ENCODE measurements at places on chromosomes 2 and 18.

DNA sequence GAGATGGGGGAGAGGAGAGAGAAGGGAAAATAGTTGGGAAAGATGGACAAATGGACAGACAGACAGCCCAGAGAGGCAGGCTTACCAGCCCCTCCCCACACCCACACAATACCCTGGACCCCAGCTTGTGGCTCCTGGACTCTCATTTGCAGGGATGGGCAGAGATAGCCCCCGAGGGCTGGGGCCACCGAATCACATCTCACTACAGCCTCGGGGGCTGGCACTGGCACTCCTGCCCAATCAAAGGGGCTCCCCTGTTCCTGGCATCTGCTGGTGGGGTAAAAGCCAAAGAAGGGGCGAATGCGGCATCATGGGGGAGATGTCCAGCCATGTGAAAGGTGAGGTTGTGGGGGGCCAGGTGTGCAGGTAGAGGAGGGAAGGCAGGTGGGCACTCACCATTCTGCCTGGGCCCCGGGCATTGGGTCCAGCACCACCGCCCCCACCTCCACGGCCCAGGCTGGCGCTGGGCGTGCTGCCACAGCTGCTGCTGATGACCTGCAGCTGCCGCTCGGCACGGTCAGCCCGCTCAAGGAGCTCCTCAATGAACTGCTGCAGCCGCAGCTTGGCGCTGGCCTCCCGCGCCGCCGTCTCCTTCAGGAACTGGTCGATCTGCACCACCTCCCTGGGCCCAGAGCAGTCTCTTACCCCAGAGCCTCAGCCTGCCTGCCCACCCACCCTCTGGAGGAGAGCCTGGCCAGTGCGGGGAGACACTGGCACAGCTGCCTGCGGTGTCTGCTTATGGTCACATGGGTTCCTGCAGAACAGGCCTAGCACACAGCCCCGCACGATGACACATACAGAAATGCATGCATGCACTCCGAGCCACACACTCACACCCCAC lies 18.0 kb downstream of the FBXO41 start:
- no peak overlapping the region for H3K27ac ChIP-seq
- H3K4me3 ChIP-seq: no peak overlapping the region
- ATAC-seq: no peak
- H3K36me3 ChIP-seq: peaks cover 33% of the 10 kb centered on the region

DNA sequence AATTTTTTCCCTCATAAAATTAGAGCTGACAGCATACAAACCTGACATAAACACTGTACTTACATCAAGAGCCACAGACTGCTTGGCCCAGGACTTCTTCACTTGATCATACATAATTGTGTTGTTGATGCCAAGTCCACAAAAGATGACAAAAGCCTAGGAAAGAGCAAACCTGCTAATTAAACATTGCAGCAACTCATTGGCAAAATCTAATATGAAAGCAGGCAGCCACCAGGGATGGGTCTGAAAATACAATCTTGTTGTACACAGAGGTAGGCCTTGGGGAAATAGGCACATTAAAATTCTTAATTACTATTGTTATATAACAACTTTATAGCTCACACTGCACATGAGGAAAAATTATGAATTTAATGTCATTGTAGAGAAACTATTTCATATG lies 255.8 kb downstream of the PDE11A start:
- no peak overlapping the region for H3K27ac ChIP-seq
- ATAC-seq: no peak
- no peaks in the 10 kb centered on the region for H3K4me1 ChIP-seq
- no peaks in the 10 kb centered on the region for H3K36me3 ChIP-seq
- peaks cover 6% of the 10 kb centered on the region for H3K27me3 ChIP-seq

DNA sequence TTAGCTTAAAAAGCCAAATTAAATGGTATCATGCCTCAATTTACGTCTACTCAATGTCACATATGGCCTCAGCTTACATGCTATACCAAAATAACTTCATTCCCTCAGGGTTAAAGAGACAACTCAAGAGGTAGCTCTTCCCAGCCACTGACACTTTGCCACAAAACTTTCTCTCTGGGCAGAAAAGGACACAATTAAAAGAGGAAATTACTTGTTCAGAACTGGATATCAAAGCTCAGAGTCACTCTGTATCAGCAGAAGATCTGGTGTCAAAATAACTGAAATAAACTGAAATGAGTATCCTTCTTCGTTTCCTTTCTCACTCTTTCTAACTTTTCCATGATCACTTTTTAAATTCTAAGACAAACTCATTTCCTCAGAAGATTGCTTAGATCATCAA lies 108.7 kb downstream of the ZNF521 start:
- peaks cover 4% of the 10 kb centered on the region for H3K27me3 ChIP-seq
- H3K27ac ChIP-seq: no peak overlapping the region
- H3K36me3 ChIP-seq: no peaks in the 10 kb centered on the region
- H3K4me3 ChIP-seq: no peak overlapping the region
- ATAC-seq: no peak
- no peaks in the 10 kb centered on the region for H3K4me1 ChIP-seq

- H3K27ac ChIP-seq: no peak overlapping the region
- H3K36me3 ChIP-seq: no peaks in the 10 kb centered on the region
- ATAC-seq: no peak
- H3K4me1 ChIP-seq: no peaks in the 10 kb centered on the region
Measured at GRCh38 chr2:16032282-16033031, 92.1 kb downstream of the MYCN start.

GRCh38 chr2:172574965-172575364 lies 19.1 kb downstream of the PDK1 start:
- peaks cover 15% of the 10 kb centered on the region for H3K4me1 ChIP-seq
- no peak overlapping the region for H3K4me3 ChIP-seq
- H3K27ac ChIP-seq: no peak overlapping the region
- no peak for ATAC-seq

- ATAC-seq: no peak
- no peaks in the 10 kb centered on the region for H3K4me1 ChIP-seq
Measured at GRCh38 chr2:61952288-61952687, 46.8 kb downstream of the COMMD1 start.

DNA sequence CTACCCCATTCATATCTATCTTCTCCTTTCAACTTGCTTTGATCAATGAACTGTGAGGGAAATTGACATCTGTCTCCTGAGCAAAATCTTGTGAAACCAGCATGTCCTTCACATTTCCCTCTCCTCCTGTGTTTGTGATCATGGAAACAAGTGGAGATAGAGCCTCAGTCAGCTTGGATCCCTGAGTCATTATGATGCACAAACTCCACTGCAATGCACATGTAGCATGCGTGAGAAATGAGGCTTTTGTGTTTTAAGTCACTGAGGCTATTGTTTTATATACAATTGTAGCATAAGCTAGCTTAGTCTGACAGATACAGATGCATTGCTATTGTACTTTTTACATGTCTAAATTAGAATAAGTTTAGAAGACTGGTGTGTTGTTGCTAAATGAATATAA lies 85.2 kb upstream of the HNMT start:
- no peak for ATAC-seq
- no peak overlapping the region for H3K4me3 ChIP-seq
- peaks cover 4% of the 10 kb centered on the region for H3K27me3 ChIP-seq
- no peaks in the 10 kb centered on the region for H3K36me3 ChIP-seq

DNA sequence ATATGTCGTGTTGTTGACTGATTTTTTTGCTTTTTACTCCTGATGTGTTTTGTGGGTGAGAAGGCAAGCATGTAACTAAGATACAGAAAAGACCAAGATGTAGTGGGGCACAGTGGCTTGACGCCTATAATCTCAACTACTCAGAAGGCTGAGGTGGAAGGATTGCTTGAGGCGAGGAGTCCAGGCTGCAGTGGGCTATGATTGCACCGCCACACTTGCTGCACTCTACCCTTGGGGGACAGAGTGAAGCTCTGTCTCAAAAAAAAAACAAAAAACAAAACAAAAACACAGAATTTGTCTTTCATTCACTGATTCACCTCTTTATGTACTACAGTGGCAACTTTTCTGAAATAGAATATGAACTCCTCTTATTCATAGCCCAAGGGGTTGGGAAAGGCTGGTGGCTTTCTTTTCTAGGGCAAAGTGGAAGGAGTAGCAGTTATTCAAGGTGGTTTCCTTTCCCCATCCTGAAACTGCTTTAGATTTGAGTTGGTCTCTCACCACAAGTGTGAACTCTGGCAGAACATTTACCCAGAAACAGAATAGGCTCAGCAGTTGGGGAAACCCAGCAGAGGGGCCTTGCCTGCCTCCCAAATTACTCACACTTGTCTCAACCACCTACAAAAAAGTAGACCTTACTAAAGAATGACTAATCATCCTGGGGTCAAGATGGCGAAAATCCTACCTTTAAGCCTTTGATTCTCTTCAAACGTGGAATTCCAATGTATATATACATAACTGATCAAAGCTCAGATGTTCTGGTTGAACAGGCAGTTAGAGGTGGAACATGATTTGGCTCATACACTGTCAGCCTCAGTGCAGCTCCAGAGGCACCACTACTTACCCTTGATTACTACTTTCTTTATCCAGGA lies 6.5 kb downstream of the TANK start:
- H3K4me1 ChIP-seq: peaks cover 66% of the 10 kb centered on the region
- H3K27me3 ChIP-seq: no peaks in the 10 kb centered on the region
- H3K4me3 ChIP-seq: peak overlapping the region; percentile 82
- peak overlapping the region; percentile 93 for H3K27ac ChIP-seq
- ATAC-seq: peak; percentile 92
- peaks cover 83% of the 10 kb centered on the region for H3K36me3 ChIP-seq

GRCh38 chr2:1277634-1278033 lies 135.6 kb upstream of the TPO start:
- no peak for ATAC-seq
- no peaks in the 10 kb centered on the region for H3K4me1 ChIP-seq
- H3K27ac ChIP-seq: no peak overlapping the region
- no peaks in the 10 kb centered on the region for H3K36me3 ChIP-seq
- no peaks in the 10 kb centered on the region for H3K27me3 ChIP-seq
- no peak overlapping the region for H3K4me3 ChIP-seq

- no peaks in the 10 kb centered on the region for H3K36me3 ChIP-seq
- no peak overlapping the region for H3K4me3 ChIP-seq
- H3K27me3 ChIP-seq: no peaks in the 10 kb centered on the region
Measured at GRCh38 chr2:189096769-189097447, 82.7 kb downstream of the COL5A2 start.

DNA sequence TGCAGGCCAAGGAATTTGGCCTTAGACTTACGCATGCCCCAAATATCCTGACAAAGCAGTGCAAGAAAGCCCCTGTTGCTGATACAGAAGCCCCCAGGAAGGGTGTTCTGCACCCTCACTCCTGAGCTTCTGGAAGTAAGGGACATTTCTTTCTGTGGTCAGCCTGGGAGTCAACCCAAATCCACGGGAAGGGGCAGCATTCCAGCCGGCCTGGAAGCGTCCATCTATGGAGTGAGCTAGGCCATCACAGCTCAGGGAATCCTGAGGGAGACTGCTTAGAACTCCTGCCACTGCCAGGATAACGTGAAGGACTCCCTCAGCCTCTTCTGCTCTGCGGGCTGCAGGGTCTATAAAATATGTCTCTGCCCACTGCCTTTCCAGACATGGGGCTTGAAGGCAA lies 173.9 kb downstream of the ANAPC1 start:
- no peaks in the 10 kb centered on the region for H3K36me3 ChIP-seq
- peaks cover 9% of the 10 kb centered on the region for H3K4me1 ChIP-seq
- H3K27me3 ChIP-seq: peaks cover 7% of the 10 kb centered on the region
- H3K27ac ChIP-seq: no peak overlapping the region

GRCh38 chr2:106978647-106979046 lies 92.7 kb upstream of the ST6GAL2 start:
- no peaks in the 10 kb centered on the region for H3K27me3 ChIP-seq
- ATAC-seq: no peak
- no peak overlapping the region for H3K27ac ChIP-seq
